ENCODE measurements at places on chromosomes 1 and 21.

GRCh38 chr1:223763881-223764280, 51.5 kb downstream of the CAPN2 start:
- no peak for DNase-seq

- no peak for DNase-seq
Observed at GRCh38 chr1:97350662-97351061, 570.2 kb downstream of the DPYD start.

- no peak for DNase-seq
Observed at GRCh38 chr1:205017766-205018165, 25.2 kb upstream of the CNTN2 start.

- no peak for DNase-seq
Observed at GRCh38 chr1:59506952-59507351, 210.1 kb downstream of the FGGY start.

DNA sequence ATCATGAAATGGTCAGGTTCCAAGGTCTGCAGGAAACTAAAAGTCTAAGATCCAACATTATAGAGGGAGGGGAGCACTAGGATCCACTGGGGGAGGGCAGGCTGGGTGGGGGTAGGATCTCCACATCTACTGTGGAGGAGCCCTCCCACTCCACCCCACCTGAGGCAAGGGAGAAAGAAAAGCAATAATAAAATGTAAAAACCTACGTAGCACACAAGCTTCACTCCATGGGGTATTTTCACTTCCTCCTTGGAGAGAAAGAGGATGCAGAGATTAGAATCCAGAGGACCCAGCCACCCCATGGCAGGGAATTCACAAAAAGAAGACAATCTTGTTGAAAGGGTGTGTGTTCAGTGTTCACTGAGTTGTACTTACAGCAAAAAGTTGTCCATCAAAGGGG, 14.4 kb downstream of the SPOCD1 start:
- no peak for DNase-seq

DNA sequence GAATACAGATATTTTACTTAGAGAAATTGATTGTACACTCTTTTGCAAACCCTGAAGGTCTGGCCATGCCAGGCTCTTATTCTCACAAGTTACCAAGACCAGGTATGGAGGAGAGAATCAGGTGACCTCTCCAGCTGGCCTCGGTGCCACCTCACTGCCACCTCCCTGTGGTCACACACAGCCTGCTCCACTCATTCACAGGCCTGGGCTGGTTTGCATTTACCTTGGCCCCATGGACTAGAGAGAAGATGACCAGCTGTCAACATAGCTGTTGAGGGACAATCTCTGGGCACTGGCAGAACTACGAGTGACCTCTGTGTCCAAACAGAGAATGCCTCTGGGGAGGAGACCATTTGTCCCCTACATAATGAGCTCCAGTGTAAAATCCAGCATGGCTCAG, 291.2 kb upstream of the RUNX1 start:
- no peak for DNase-seq

DNA sequence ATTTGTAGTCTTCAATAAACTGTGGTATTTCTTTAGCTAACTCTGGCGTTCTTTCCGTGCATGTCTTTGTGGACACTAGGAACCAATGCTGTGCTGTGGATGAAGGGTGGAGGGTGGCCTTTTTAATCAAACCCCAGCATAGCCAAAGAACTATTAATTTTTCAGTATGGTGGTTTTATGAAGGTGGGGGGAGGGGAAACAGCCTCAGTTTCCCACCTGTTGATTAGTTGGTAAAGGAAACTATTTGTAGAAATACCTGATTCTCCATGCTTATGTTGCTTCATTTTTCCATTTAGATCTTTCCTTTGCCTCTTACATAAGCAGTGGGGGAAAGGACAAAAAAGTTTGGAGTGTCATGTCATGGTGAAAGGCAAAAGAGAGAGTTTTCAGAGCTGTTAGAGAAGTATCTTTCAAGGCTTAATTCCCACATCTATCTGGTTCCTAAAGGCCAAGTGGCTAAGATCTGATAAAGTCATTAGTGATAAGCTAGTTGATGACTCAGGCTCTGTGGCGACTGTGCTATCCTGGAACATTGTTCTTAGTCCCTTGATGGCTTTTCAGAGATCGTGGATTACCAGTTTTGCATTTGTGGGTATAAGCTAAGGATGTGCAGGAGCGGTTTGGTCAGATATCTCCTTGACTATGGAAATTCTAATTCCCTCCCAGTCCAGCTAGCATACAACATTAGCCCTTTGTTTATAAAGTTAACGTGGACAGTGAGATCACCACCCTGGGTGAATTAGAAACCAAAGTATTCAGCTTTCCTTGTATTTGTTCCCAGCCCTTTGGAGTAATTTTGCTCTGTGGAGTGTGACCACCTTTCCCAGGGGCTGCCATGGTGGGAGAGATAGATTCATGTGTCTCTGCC, 8.7 kb upstream of the HAX1 start:
- no peak for DNase-seq

Measured in non-pigmented ciliary epithelial cell (primary cell).